ENCODE measurements at places on chromosomes 6 and 20.

GRCh38 chr6:252775-253535, 39.3 kb upstream of the DUSP22 start:
- no peak for DNase-seq

DNA sequence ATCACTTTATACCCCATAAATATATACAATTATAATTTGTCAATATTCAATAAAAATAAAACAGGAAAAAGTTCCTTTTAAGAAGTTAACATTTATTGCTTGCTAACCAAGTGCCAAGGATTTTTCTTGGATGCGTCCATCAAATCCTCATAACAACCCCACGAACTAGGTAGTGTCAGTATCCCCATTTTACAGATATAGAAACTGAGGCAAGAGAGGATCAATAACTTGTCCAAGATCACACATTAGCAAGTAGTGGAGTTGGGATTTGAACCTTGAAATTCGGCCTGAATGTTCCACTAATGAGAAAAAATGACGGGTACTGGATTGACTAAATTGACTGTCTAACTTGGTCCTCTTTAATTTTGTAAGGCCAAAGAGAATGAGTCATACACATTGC, 5.7 kb upstream of the L3MBTL3 start:
- DNase-seq = no peak

- DNase-seq = no peak
Observed at GRCh38 chr6:11414176-11414963, 123.2 kb upstream of the TMEM170B start.

DNA sequence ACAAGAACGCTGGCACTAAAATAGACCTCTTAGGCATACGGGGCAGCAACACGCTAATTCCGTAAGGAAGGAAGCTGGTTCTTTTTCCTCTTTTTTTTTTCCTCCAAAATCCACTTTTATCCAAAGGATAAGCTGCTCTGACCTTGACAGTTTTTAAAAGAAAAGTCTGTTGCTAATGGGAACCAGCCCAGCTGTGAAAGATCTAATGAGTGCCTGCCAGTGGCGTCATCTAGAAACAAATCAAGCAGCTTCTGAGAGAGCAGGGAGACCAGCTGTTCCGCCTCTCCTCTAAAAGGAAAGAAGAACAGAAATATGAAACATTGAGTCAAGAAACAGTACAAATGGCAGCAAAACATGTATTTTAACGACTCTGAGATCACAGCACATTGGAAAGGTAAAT, 78.6 kb downstream of the FAXC start:
- peak; percentile 16 for DNase-seq

- DNase-seq = peak; percentile 60
Observed at GRCh38 chr6:69164564-69165229, 529.6 kb downstream of the ADGRB3 start.

DNA sequence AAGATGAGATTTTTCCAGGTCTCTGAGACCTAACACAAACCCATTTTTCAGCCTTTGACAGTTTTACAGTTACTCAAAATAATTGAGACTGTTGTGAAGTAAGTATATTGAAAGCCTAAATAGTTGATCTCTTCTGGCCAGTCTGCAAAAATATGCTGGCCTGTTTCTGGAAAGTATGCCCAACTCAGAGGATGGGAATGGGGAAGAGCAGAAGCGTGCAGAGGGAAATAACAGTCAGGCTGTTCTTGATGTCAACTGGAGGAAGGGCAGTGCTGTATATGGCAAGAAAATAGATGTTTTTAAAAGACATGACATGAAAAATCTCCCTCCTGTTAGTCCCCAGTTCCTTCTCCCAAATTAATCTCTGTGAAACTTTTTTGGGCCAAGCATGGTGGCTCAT, 3.8 kb downstream of the GID8 start:
- no peak for DNase-seq

DNA sequence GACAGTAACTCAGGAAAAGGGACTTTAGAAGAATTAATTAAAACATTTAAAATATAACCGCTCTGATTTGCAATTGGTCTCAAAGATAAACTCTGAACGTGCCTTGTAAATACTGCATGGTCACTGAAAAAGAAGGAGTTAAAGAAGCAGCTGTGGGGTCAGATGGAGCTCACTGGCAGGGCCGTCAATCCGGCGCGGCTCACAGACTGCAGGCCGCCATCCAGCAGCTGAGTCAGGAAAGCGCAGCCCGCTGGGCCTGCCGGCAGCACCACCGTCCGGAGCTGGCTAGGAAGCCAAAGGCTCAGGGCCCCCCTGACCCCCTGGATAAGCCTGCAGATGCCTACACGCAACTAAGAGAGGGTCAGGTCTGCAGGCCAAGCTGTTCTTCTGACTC, 54.2 kb upstream of the FRMD1 start:
- peak; percentile 72 for DNase-seq

GRCh38 chr20:35561671-35562070, 19.8 kb downstream of the ERGIC3 start:
- DNase-seq = no peak

DNA sequence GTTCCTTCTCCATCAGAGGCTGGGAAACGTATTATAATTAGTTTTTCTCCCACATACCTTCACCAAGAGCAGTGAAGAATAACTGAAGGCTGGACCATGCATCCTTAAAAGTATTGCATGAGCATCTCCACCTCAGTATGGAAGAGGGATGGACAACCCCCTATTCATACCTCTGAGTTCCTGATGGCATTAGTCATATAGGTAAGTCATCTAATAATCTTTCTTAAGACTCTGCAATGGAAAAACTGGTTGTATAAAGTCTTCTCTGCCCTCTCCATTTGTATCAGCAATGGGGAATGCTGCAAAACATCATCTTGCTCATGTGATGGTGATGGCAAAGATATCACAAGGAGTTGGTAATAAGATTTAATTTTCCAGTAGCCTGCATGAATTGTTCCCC, 24.5 kb downstream of the PGM3 start:
- no peak for DNase-seq

DNA sequence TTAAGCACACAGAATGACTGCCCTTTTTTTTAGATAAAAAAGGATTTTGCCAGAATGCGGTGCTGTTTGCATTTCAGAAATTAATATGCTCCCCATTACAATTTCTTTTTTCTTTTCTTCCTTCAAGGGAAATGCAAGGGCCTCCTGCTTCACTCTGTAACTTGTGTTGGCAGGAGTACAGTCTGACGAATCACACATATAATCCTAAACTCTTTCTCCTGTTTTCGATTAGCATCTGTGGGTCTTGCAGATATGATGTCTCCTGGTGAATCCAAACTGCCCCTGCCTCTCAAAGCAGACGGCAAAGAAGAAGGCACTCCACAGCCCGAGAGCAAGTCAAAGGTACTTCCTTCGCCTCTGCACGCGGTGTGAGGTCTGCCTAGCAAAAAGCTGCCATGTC, 149.5 kb downstream of the TMEM242 start:
- DNase-seq = no peak

GRCh38 chr6:125807293-125807692, 16.5 kb downstream of the NCOA7 start:
- no peak for DNase-seq

DNA sequence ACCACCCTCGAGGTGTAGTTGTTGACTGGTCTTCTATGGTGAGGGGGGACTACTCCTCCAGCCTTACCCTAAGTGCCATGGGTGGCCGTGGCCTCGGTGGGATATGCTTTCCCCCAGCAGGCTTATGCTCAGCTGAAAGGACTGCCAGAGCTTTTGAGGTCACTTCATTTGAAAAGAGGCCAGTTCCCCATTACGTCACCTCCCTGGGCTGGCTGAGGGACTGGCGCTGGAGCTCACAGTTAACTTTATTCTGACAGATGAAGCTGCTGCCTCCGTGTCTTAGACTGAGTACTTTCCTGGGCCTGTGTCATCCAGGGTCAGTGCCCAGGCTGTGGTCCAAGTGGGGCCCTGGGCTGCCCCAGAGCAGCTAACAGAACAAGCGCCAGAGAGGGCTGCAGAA, 42.8 kb upstream of the PCMTD2 start:
- DNase-seq = peak; percentile 56

DNA sequence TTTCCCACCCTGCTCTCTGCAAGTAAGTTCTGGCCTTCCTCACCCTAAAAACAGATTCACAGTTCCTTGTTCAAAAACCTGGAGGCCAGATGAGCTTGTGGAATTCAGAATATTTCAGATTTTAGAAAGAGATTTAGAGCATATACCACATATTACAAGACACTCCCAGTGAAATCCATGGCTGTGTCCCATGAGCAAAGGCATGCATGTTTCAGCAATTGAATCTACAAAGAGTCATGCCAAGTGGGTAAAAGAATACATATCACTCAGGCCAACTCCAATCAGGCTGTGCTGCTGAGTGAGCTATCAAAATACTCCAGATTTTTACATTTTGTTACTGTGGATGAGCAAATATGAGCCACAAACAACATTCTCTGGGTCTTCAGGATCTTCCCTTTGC, 10.2 kb upstream of the NEDD9 start:
- DNase-seq = no peak

GRCh38 chr6:33816911-33817310, 13.1 kb upstream of the MLN start:
- no peak for DNase-seq

DNA sequence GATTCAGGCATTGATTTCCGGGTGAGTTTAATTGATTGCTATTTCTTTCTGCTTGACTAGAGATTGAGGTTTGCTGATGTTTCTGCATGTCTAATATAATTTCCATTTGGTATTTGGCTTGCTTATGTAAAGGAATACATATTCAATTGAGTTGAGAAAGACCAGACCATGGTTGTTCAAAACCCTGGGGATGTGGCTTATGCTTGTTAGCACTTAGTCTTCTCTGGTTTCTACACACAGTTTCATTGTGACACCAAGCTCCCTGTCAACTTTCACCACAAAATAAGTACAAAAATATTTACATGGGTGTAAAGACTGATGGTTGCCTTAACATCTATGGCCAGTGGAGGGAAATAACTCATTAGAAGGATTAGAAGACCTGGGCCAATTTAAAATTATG, 209.6 kb downstream of the CDH26 start:
- no peak for DNase-seq

- DNase-seq = no peak
Observed at GRCh38 chr6:165972139-165972802, 195.4 kb downstream of the TBXT start.

DNA sequence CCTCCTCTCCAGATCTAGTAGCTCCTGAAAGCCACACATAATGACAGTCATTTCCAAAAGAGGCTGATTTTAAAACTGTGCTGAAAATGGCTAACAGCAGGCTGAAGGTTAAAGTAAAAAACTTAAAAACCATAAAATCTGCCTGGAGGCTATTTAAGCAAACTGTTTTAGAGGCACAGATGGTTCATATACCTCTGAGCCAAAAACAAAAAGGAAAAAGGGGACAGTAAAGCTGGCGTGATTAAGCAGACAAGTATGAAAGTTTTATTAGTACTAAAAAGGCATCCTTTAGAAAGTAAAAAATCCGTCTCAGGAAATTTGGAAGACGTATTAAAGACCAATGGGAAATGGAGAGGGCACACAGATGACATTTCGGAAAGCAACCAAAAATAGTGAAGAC, 55.8 kb downstream of the SOBP start:
- no peak for DNase-seq

- DNase-seq = no peak
Observed at GRCh38 chr6:74507649-74508048, 698.2 kb downstream of the COL12A1 start.

DNA sequence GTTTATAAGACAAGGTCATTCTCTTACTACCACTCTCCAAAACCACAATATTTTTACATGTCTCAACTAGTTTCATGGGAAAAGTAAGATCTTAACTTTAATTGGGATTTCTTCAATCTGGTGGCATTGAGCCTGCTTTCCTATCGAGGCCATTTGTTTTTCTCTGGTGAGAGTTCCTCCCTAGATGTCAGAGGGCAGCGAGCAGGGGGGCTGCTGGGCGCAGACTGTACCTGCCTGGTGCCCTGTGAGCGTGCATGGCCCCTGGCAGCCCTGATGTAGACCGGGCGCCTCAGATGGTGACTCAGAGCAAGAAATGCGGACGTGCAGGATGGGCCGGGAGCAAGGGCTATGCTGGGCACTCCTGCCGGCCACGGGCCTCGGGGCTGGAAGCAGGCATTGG, 27.2 kb downstream of the ERMARD start:
- DNase-seq = no peak

- DNase-seq = no peak
Observed at GRCh38 chr20:51311636-51312479, 230.7 kb downstream of the NFATC2 start.

DNA sequence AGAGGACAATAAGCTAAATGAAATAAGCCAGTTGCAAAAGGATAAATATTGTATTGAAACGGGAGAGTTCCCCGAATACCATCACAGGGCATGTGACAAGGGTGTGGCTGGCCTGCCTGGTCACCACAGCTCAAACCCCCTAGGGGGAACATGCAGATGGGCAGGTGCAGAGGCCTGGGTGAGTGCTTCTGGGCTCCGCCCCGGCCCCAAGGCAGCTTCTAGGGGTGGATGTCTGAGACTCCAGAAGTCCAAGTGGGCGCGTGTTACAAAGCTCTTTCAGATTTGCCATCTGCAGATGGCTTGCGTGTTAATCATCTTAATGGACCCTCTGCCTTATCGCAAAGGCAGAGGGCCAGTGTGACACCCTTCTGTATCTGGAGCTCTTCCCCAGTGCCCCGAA, 559.2 kb upstream of the IMPG1 start:
- DNase-seq = no peak

DNA sequence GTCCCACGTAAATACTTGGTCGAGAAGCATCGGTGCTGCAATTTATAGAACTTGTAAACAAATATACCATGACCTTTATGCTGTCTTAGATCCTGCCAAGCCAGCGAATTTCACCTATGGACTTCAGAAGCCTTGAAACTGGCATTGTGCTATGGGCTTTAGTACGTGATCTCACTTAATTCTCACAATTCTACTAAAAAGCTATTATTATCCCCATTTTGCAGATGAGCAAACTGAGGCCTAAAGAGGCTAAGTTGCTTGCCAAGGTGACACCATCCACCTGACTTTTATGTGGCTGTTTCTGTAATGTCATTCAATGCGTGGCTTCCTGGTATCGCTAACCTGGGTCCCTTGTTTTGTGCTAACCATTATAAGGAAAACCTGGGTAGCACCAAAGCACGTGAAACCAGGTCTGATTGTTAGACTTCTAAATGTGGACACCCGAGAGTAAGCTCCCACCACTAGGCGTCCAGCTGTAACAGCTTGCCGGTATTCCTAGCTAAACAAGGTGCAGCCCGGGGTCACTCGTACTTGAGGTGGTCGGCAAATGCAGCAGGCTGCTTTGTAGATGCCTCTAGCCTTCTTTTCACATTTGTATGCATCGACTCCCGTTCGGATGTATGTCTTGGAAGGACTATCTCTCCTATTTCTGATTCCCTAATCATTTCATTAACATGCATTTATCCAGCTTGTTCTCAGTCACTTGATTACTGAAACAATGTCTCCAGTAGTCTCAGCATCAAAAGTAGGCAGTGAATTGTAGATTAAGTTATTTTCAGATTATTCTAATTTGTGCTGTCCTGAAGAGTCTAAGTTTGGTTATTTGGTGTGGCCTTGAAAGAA, 1.1 kb downstream of the SYNJ2 start:
- no peak for DNase-seq

GRCh38 chr6:116877743-116878142, 701 bp downstream of the RFX6 start:
- DNase-seq = peak; percentile 34

GRCh38 chr6:166600931-166601330, 14.5 kb upstream of the RAMACL start:
- no peak for DNase-seq

GRCh38 chr6:43193929-43194328, 11.9 kb downstream of the CUL9 start:
- DNase-seq = no peak
